ENCODE measurements at places on chromosomes 7 and 10. TPM values are rescaled to one million over a fixed set of nuclear protein-coding genes. Genes with fewer than 3 reads are reported as not detected.

The HECW1 gene
- 0.72 TPM for polyA plus RNA-seq

The CLDN3 gene
- polyA plus RNA-seq: 11.2 TPM

The ANXA8L1 gene
- polyA plus RNA-seq: 0.39 TPM

The LIPK gene
- polyA plus RNA-seq: not detected
